ENCODE measurements at places on chromosomes 1 and 21. TPM values are rescaled to one million over a fixed set of nuclear protein-coding genes. Genes with fewer than 3 reads are reported as not detected.

Gene KLHL17
- total RNA-seq: 2.4 TPM

Gene OR2M3
- total RNA-seq: not detected

Gene TGFB2
- total RNA-seq: 8.7 TPM

Gene AZIN2
- total RNA-seq: 3.3 TPM

DNA sequence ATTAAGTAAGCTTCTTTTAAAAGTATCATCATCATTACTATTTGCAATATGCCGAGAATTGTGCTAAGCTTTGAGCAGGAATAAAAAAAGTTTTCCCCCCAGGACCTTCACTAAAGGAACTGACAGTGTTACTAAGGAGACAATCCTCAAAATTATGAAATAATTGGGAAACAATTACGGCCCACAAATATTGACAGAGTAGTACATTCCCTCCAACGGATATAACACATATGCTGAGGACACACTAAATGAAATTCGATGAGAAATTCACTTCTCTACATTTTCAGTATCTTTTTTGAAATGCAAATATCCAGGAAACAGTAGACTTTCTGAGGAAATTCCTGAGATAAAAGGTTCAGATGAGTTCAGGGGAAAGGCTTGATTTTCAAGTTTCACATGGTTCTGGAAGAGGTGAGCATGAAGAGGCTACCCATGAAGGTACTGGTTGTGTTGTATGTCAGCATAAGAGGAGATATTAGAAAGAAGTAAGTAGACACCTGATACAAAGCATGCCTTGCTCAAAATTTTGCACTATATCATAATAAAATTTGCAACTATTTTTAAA lies 171.2 kb upstream of the NR5A2 start:
- no peak for DNase-seq

- DNase-seq: no peak
These were observed 77.6 kb upstream of the IFFO2 start for GRCh38 chr1:19033926-19034680.

DNA sequence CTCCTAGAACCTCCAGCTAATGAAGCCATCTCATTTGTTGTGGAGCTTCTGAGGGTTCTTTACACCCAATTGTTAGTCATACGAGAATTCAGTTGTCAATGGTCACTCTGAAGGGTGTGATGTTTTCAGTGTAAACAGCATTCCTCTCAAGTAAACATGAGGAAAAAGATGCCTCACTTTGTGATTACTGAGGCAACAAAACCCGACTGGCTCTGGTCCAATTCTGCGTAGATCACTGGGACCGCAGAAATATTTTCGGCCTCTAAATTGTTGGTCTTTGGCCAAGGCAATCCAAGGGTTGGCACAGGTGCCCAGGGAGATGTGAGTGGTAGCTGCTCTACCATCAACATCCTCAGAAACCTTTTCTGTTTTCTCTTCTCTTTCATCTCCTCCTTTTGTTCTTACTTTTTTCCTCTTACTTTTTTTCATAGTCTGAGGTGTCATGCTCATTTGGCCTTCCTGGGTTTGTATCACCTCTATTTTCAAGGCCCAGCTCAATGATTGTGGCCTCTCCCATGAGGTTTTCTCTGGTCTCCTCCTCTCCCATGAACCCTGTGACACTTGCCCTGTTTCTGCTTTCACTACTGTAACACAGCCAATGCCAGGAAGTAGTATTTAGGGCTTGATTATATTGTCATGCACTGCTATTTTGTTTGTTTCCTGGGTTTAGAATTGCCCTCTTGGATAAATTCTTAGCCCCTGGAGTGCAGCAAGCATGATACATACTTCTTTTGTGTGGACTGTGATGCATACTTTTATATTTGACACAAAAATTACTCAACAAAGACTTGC lies 221.9 kb downstream of the TNR start:
- DNase-seq: no peak

- DNase-seq: no peak
These were observed 602 bp upstream of the UFC1 start for GRCh38 chr1:161153176-161153575.

DNA sequence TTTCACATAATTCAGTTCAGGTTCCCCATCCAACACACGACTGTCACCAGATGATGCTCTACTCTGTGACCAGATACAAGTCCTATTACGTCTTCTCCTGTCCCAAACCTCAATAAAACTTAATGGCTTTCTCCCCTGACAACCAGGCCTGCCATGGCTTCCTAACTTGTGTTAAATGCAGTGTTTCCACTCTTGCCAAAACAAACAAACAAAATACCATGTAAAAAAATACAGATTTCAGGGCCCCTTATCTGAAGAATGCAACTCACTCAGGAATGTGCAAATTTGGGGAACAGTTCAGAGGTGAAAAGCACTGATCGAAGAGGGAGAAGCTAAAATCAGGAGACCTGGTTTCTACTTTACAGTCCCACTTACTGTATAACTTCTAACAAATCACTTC lies 863 bp upstream of the NUF2 start:
- no peak for DNase-seq

- DNase-seq: no peak
These were observed 2.3 kb downstream of the EDN2 start for GRCh38 chr1:41482001-41482765.

DNA sequence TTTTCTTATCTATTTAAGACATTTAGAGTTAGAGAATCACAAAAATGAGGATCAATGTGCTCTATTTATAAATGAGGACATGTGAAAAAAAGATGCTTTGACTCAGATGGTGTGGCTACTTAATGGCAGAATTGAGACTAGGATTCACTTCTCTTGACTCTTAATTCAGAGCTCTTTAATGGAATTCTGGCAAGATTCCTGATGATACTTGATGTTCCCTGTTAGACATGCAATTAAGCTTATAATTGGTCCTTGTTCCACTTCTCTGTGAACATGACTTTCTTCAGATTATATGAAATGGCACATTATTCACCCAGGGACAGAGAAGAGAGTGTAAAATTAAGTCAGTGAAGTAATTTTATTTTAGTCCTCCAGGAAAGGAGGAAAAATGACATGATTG lies 165.3 kb downstream of the LRRC7 start:
- no peak for DNase-seq

DNA sequence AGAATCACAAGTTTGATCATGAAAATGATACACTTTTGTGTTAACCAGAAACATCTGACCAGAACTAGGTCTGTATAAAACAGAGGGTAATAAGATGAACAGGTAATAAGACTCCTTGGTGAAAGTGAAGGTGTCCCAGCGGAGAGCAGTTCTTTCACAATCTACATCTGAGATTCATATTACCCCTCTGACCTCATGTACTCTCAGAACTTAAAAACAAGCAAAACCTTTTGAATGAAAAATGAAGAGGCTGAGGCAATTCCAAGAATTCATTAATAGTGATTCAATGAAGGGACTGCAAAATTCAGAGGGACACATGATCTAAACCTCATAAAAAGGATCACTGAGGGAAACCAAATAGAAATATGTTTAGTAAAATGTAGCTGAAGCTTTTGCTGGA lies 10.9 kb upstream of the MPZL1 start:
- no peak for DNase-seq

GRCh38 chr1:7515904-7516303 lies 255.2 kb upstream of the VAMP3 start:
- DNase-seq: no peak

- DNase-seq: no peak
These were observed 21.8 kb downstream of the TENT5C start for GRCh38 chr1:117627546-117628130.

DNA sequence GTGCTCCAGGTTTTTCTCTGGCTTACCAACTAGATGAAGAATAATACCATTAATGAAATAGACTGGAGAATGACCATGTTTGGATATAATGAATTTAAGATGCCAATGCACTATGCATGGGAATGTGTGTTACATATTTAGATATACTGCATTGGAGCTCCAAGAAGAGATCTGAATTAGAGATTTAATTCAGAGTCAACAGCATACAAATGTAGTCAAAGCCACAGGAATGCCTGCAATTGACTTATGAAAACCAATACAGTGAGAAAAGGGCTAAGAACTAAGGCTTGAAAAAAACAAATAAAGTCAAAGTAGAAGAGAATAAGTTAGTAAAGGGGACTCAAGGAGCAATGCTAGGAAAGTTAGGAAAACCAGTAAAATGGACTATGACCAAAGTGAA lies 59.1 kb downstream of the USP24 start:
- no peak for DNase-seq

- no peak for DNase-seq
These were observed 6.8 kb downstream of the CNN3 start for GRCh38 chr1:94920061-94920460.

- DNase-seq: no peak
These were observed 279.8 kb upstream of the VAMP3 start for GRCh38 chr1:7491109-7491817.

DNA sequence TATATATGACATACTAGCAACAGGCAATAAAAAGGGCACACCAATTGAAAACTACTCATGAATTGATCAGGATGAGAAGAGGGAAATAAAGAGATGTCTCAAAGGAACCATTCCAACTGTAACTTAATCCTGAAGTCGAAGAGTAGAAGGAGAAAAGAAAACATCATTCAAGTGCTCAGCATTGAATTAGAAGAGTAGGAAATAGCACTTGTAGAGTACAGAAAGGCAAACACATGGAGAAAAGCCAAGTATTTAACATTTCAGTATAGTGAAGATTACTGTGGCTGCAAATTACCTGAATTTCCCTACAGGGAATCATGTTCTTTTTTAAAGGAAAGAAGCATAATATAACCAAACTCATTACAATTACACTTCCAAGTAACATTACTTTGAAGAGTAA lies 205.0 kb downstream of the KCTD3 start:
- DNase-seq: no peak
